ENCODE measurements at places on chromosomes 11 and 22.

DNA sequence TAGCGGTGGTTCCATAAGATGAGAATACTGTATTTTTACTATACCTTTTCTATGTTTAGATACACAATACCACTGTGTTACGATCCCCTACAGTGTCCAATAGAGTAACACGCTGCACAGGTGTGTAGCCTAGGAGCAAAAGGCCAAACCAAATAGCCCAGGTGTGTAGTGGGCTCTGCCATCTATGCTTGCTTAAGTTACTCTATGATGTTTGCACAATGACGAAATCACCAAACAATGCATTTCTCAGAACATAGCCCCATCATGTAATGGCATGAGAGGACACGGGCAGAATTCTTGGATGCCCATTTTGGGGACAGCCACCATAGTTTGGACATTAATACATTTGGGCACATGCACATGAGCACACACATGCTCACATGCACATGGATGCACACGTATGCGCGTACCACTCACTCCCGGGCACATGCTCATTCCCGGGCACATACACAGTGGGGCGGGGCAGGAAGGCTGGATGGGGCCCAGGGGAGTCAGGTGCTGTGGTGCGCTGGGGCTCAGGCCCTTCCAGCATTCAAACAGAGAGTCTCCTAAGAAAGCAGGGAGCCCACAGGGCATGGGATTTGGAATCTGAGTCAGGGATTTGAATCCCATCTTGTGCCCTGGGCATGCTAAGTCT lies 51.1 kb downstream of the RTN4R start:
- no peak for DNase-seq

- no peak for DNase-seq
Measured at GRCh38 chr11:61134801-61135257, 26.4 kb downstream of the VPS37C start.

GRCh38 chr22:19890502-19891316 lies 36.0 kb upstream of the GNB1L start:
- no peak for DNase-seq

- no peak for DNase-seq
Measured at GRCh38 chr11:103602840-103603239, 433.6 kb upstream of the DDI1 start.

DNA sequence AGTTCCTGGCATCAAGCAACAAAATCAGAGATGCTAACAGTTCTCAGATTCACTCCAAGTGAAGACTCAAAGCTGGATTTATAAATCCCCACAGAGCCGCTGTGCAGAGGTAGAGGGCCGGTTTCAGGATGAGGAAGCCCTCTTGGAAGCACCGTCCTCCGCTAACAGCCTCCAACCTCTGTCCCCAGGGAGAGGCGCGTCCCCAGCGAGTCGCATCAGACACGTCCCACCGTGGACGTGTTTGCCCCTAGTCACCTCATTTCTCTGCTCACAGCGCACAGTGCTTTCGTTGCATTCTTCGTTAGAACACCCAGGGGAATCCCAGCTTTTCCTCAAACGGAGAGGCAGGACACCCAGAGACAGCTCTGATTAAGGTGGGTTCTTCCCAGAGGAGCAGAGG lies 642.9 kb downstream of the BRD1 start:
- no peak for DNase-seq

- no peak for DNase-seq
Measured at GRCh38 chr11:93870616-93871015, 20.2 kb upstream of the VSTM5 start.

- DNase-seq: no peak
Measured at GRCh38 chr11:130945896-130946295, 29.6 kb upstream of the SNX19 start.

- DNase-seq: no peak
Measured at GRCh38 chr11:17351172-17351509, 459 bp upstream of the NCR3LG1 start.

DNA sequence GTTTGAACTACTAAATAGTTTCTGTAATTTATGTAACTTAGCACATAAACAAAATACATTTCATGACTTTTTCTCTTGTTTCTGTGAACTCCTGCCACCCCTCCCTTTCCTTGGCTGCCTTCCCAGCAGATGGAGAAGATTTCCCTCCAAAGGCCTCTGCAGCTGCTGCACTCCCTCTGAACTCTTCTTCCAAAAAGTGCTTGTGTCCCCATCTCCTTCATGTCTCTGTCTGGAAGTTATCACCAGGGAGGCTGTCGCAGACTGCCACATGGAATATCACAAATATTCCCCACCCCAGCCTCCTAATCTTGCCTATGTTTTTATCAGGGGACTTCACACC lies 1068.3 kb downstream of the OPCML start:
- no peak for DNase-seq

- DNase-seq: no peak
Measured at GRCh38 chr11:103586756-103587155, 449.7 kb upstream of the DDI1 start.

DNA sequence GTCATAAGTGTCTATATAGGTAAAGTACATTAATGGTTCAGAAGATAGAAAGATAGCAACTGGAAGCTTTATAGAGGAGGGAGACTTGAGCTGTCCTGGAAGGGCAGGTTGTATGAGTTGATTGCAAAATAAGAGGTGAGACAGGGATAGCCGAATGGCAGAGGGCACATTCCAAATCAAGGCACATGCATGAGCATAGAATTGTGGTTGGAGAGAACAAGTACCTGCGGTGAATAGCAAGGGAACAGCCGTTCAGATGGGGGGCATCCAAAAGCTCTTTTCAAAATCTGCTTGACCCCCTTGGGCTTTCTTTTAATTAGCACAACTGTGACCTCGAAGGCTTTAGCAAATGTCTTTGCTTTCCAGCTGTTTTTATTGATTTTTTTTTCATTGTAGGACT lies 473.0 kb upstream of the CCDC90B start:
- DNase-seq: no peak

DNA sequence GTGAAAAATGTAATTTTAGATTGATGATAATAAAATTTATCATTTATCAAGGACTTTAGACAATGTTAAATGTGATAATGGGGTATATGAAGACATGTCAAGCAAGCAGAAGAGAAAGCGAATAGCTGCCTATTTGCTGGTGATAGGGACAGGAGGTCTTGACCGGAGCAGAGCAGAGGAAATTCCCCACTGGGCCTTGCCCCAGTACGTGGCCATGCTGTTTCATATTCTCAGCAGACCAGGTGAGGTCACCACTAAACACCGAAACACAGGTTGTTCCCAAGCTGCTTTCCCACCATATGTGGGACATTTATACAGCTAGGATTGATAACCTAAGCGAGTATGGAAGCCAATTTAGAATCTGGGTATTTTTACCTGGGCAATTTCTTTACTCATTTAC lies 1629.6 kb downstream of the FAM181B start:
- DNase-seq: no peak

DNA sequence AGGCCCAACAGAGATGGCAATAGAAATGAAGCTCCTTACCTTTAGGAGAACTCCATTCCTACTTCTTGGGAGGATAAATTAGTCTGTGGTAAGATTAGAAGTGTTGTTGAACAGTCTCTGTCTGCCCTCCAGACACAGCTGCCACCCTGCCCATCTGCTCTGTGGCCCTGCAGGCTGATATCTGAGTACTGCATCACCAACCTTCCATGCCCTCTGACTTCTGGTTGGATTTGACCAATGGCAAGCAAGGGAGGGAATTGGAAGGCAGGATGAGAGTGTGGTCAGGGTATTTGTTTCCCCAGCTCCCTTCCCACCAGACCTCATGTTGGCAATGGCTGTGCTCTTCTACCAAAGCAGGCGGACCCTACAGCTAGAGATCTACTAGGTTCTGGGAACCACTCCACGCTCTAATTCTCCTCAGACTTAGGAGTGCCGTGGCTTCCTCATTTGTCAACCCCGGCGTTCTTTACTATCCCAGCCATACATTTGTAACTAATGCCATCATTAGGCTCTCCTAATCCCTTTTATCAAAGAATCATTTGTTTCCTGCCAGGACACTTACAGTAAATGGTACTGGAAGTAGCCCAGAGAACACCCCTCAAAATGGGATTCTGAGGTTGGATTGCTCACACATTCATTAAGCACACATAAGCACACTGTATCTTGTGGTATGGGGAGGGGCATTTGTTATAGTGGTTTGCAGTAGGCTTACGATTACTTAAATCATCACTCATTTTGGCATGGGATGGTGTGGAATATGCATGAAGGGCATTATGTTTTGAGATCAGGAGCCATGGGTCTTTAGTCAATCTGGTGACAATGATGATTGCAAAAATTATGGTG lies 35.4 kb upstream of the CD44 start:
- DNase-seq: no peak

- no peak for DNase-seq
Measured at GRCh38 chr22:32106930-32107329, 52.2 kb downstream of the C22orf42 start.

DNA sequence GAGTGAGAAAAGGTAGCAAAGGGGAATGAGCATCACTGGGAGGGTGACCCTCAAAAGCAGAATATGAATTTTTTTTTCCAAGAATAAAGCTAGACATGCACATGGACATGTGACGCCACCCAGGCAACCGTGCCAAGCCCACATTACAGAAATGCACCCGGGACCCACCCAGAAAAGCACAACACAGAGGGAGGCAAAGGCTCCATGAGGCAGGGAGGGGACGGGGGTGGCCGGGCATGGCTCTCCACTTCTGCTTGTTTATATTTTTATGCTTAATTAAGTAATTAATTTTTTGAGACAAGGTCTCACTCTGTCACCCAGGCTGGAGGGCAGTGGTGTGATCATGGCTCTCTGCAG lies 1524.3 kb downstream of the BRD1 start:
- DNase-seq: no peak

DNA sequence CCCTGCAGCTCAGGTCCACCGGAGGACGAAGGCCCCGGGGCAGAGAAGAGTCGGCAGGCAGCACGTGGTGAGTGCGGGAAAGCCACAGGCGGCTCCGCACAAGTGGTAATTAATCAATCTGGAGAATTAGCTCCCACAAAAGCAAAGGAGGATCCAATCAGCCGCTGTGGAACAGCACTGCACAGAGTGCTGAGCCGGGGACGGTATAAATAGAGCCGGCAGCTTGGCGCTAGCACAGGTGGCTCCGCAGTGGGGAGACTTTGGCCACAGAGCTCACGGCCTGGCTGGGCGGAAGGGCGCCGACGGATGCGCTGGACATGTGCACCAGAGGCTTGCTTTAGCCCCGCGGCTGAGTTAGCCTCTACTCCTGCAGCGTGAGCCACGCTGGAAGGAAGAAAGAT lies 48.9 kb downstream of the IGSF9B start:
- no peak for DNase-seq

GRCh38 chr11:58867556-58867955 lies 23.1 kb upstream of the GLYATL2 start:
- no peak for DNase-seq

DNA sequence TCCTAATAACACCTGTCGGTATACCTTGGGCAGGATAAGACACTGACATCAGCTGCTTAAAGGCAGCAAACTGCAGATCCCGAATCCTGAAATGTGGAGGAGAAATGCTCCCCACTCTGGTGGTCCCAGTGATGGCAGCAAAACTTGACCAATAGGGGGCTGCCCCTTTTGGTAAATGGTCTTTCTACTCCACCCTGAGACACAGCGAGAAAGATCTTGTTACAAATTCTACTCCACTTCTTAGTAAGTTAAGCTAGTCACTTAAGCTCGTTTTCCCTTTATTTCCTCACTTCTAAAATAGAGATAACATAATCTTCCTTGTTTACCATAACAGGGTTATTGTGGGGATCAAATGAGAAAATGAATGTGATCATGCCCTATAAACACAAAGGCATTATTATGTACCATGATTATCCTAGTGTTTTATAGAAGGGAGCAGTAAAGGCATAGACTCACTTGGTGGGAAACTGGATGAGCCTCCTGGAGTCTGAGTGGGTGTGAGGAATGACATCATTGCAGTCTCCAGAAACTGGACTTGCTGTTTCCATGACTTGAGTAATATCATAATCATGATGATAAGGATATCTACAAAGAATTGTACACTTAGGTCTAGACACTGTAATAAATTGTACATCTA lies 50.9 kb downstream of the ENDOD1 start:
- DNase-seq: no peak

DNA sequence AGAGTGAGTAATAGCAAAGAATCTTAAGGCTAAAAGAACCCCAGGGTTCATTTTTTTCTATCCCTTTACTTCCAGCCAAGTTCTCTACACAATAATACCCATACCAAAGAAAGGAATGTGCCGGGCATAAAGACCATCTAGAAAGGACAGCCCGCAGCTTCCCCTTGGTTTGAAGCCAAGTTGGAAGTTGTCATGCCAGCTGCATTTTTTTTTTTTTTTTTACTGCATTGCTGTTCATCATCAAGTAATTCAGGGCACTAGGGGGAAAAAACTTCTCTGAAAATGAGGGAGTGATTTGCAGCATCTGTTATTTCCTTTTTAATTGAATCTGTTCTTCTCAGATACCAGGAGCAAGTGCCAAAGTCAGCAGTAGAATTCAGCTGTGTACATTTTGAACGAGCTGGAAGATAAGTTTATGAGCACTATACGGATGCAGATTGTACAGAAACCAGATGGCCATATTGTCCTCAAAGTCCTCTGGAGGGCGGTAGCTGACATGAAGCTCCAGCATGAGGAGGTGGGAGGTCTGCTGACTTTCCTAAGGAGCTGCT lies 56.4 kb downstream of the UBASH3B start:
- DNase-seq: no peak

DNA sequence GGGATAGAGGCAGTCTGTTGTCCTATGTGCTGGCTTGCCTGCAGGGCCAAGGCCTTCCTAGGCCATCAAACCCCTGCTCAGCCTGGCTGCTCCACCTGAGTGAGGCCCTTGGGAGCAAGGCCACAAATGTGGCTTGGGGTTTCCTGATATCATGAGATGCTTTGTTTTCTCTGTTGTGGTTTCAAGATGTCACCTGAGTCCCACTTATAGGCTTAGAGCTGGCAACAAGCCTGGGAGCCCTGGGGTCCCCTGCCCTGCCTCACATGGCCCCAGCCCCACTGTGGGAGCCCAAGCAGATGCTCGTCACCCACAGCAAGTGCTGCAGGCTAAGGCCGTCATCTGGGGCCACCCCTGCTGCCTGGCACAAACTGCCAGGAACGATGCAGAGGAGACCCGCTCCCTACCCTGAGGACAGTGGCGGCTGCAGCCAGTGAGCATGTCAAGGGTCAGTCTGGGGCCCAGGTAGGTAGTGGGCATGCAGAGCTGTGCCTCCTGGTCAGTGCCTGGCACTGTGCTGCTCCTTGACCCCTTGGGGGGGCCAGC lies 75.4 kb upstream of the KCNQ1OT1 start:
- peak; percentile 26 for DNase-seq

- DNase-seq: no peak
Measured at GRCh38 chr22:46446799-46447198, 90.6 kb downstream of the CELSR1 start.

DNA sequence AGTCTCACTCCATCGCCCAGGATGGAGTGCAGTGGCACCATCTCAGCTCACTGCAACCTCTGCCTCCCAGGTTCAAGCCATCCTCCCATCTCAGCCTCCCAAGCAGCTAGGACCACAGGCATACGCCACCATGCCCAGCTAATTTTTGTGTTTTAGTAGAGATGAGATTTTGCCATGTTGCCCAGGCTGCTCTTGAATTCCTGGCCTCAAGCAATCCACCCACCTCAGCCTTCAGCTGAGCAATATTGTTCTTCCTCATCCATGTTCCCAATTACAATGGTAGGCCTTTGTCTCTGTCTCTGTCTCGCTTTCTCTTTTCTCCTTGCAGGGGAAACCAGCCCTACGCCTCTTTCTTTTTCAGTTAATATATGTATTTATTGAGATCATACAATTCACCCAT lies 10.3 kb downstream of the HSPA8 start:
- no peak for DNase-seq

All from T-helper 2 cell (primary cell).